ENCODE measurements at places on chromosomes 2 and 18.
A peak's percentile ranks its signal among the peaks of the same experiment; 100 is the strongest.

GRCh38 chr2:188835006-188835405 lies 139.2 kb upstream of the COL3A1 start:
- no peak overlapping the region for H3K27ac ChIP-seq
- no peak for DNase-seq
- H3K4me3 ChIP-seq, result no peak overlapping the region
- H3K27me3 ChIP-seq, result no peaks in the 10 kb centered on the region
- no peaks in the 10 kb centered on the region for H3K4me1 ChIP-seq
- H3K36me3 ChIP-seq, result no peaks in the 10 kb centered on the region

DNA sequence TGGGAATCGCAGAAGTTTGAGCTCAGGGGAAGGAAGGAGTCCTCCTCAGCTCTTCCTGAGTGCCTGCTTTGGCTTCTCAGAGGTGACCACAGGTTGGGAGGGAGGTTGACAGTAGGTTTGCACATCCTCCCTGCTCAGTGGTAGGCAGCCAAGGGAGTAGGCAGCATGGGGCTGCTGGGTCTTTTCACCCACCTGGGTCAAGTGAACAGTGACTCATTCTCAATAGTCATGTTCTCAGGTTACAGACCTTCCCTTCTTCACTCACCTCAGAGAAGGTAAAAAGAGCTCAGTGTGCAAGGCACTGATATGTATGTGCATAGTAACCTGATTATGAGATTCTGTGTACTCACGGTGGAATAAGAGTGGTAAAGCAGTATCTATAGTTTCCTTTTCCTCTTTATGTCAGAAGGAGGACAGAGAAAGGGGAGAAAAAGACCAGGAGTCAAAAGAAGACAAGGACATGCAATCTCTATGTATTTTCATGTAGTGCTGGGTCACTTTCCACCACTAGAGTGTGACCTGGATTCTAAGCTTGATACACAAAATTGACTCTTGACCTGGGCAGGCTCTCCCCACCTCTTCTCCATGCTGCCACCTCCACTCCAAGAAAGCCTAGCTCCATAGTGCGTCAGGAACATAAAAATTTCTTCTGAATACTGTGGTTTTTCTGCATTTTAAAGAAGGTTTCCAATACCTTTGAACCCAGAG lies 36.5 kb upstream of the ASNSD1 start:
- no peak overlapping the region for H3K27ac ChIP-seq
- no peak overlapping the region for H3K4me3 ChIP-seq
- no peaks in the 10 kb centered on the region for H3K27me3 ChIP-seq
- H3K4me1 ChIP-seq, result peaks cover 5% of the 10 kb centered on the region
- no peak for DNase-seq

- no peak overlapping the region for H3K4me3 ChIP-seq
- peaks cover 10% of the 10 kb centered on the region for H3K36me3 ChIP-seq
- no peak for DNase-seq
- H3K27ac ChIP-seq, result no peak overlapping the region
- H3K4me1 ChIP-seq, result peaks cover 15% of the 10 kb centered on the region
Measured at GRCh38 chr2:109368798-109369197, 239.8 kb downstream of the SH3RF3 start.

DNA sequence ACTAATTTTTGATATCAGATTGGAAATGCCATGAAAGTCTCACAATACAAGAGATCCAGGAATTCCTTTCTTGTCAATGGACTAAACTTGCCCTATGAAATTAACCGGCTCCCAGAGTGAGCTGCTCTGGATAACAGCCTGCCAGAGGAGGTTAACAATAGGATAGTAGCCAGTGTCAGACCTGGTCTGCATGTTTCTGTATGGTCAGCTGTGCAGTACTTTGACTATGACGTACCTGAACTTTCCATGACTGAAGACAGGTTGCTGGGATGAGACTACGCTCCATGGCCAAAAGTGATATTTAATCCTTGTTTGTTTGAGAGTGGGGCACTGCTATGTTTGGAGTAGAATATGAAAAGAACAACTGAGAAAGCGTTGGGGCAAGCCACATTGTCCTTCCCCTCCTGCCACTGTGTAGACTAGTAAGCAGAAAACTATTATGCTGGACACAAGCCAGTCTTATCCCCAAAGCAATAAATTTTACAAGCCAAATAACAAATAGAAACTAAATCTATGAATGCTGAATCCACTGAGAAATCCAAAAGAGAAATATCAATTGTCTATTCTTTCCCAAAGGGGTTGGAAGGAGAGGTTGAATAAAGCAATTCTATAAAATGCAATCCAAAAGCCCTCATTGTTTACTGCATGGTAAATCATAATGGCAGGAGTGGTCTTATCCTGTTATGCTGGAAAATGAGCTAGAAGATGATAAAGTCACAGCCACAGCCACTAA lies 115.5 kb upstream of the CYP26B1 start:
- no peaks in the 10 kb centered on the region for H3K36me3 ChIP-seq
- H3K27me3 ChIP-seq, result no peaks in the 10 kb centered on the region
- peaks cover 17% of the 10 kb centered on the region for H3K4me1 ChIP-seq
- H3K27ac ChIP-seq, result no peak overlapping the region

GRCh38 chr2:100266126-100266525 lies 56.2 kb downstream of the LONRF2 start:
- no peaks in the 10 kb centered on the region for H3K36me3 ChIP-seq
- no peaks in the 10 kb centered on the region for H3K27me3 ChIP-seq
- H3K4me1 ChIP-seq, result no peaks in the 10 kb centered on the region

DNA sequence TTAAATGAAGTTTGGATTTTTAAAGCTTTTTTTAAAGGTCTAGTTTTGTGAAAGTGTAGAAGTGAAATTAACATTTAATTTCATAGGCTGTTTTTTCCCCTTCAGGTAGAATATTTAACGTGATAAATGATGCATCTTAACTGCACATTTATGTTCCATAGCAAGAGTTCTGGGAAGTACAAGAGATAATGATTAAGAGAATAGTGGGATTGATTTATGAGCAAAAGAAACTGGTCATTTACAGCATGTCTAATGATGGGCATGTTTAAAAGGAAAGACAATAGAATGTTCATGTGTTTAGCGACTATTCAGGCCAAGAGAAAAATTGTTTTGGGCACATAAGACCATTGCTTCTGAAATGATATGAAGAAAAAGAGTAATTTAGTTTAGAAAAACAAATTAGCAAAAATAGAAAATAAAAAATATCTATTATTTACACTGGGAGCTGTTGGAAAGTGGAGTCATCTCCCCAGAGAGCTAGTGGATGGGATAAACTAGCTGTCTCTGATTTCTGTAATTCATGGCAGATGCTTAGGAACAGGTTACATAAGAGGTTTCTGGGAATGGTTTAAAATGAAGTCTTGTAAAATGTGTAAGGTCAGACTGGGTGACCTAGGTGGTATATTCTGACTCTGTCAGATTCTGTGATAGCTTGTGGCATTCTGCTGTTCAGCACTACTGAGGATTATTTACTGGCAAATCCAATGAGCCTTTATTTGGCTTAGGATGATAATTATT lies 60.7 kb downstream of the WDR7 start:
- DNase-seq, result no peak
- H3K36me3 ChIP-seq, result no peaks in the 10 kb centered on the region
- H3K4me1 ChIP-seq, result no peaks in the 10 kb centered on the region

DNA sequence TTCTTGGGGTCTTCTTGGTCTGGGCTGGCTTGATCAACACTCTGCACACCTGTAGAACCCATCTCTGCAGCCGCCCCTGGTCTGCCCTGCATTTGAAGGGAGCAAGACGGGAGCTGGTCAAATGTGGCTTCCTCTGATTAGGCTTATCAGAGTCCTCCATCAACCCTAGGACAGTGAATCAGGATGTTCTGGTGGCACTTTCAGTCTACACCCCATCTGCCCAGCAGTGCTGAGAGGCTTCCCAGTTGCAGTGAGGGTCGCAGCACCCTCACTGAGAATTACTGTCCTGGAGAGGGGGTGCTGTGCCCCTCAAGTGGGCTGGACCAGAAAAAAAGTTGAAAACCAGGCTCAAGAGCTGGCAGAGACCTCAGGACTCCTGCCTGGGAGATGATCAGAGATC lies 152.9 kb downstream of the DYSF start:
- no peaks in the 10 kb centered on the region for H3K4me1 ChIP-seq
- peaks cover 3% of the 10 kb centered on the region for H3K36me3 ChIP-seq
- peak; percentile 29 for DNase-seq
- H3K27ac ChIP-seq, result no peak overlapping the region
- no peak overlapping the region for H3K4me3 ChIP-seq

- no peak overlapping the region for H3K4me3 ChIP-seq
- H3K36me3 ChIP-seq, result peaks cover 33% of the 10 kb centered on the region
- H3K27ac ChIP-seq, result no peak overlapping the region
- DNase-seq, result no peak
- H3K4me1 ChIP-seq, result peaks cover 30% of the 10 kb centered on the region
Measured at GRCh38 chr2:106113361-106113966, 80.6 kb downstream of the UXS1 start.

DNA sequence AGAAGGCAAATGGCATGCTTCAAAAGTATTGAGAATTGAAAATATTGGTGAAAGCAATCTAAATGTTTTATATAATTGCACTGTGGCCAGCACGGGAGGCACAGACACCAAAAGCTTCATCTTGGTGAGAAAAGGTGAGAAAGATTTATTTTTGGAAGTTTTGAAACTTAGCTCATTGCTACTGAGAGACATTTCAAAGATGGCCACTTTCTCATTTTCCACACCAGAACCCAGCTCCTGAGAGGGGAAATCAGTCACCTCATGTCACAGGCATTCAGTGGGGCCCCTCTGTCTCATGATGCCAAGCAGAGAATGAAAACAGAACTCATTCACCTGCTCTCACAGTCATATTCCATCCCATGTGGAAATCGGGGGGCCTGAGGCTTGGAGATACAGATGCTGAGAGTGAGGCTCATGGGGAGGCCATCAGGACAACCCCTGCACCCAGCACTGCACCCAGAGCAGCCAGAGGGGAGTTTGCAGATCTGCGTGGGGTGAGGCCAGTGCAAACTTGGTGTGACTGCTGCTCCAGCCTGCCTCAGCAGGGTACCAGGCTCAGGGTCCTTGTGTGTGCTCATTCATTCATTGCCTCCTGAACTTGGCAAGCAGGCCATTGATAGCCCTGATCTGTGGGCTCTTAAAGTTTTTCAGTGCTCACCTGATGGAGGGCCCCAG lies 31.4 kb downstream of the IL18R1 start:
- H3K4me3 ChIP-seq, result no peak overlapping the region
- no peak overlapping the region for H3K27ac ChIP-seq
- no peaks in the 10 kb centered on the region for H3K27me3 ChIP-seq
- H3K36me3 ChIP-seq, result no peaks in the 10 kb centered on the region
- DNase-seq, result no peak
- no peaks in the 10 kb centered on the region for H3K4me1 ChIP-seq

- no peaks in the 10 kb centered on the region for H3K36me3 ChIP-seq
- no peaks in the 10 kb centered on the region for H3K27me3 ChIP-seq
- no peak overlapping the region for H3K27ac ChIP-seq
- no peaks in the 10 kb centered on the region for H3K4me1 ChIP-seq
Measured at GRCh38 chr18:37662099-37662498, 96.5 kb upstream of the CELF4 start.

DNA sequence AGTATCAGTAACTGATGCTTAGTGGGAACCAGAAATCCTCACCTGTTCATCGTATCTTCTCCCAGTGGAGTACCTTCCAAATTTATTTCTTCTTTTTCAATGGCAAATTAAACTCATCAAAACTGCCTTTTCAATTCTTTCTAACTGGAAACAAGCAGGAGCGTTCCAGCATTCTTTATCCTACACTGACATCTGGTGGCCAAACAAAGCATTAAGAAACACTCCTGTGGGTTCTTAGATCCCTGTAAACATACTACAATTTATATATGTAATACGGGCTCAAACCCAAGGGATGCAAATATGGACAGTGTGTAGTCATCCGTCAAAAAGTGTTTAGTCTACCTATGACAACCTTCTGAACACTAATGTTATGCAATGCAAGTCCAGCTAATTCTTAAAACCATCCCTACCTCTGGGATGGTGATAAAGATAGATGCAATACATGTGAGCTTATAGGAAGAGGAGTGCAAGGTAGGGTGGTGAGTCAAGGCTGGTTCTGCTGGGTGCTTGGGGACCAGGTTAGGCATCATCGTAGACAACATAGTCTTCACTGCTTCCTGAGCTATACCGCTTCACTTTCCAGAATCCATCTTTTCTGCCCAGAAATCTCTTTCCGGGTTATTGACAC lies 375.0 kb downstream of the CTNNA2 start:
- H3K27ac ChIP-seq, result no peak overlapping the region
- H3K4me1 ChIP-seq, result no peaks in the 10 kb centered on the region

DNA sequence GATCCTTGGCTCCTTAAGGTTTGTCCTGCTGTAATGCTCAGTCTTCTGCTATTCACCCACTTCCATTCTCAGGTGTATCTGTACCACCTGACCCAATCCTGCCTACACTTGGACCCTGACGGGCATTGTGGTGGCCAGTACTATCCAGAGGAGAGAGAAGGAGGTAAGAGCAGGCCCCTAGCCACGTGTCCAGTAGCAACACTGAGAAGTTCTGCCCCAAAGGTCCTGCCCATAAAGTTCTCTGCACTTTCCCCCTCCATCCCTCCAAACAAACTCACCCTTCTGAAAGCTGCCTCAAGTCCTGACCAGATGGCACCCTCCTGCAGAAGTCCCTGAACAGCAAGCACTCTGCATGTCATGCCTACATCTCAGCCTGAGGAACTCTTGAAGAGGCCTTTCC lies 18.3 kb downstream of the TTC32 start:
- H3K27ac ChIP-seq, result no peak overlapping the region
- no peaks in the 10 kb centered on the region for H3K27me3 ChIP-seq
- no peak for DNase-seq
- no peak overlapping the region for H3K4me3 ChIP-seq

Data from SJSA1 (cell line).